ENCODE measurements at places on chromosomes 1 and 21.

DNA sequence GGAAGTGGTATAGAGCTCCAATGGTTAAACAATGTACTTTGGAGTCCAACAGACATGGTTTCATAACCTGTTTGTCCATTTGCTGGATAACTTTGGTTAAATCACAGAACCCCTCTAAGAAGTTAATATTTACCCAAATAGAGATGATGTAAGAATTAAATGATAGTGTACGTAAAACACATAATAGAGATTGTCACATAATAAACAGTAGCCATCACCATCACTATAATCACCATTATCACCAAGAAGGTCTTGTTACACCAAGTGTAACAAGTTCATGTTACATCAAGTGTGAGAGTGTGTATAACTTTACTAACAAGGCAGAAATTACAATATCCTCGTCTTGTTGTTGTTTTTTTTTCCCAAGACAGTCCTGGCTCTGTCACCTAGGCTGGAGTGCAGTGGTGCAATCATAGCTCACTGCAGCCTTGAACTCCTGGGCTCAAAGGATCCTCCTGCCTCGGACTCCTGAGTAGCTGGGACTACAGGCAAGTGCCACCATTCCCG lies 23.3 kb downstream of the NUCKS1 start:
- no peak for DNase-seq

GRCh38 chr1:201448990-201449389 lies 20.0 kb downstream of the PHLDA3 start:
- no peak for DNase-seq

- DNase-seq = no peak
Observed at GRCh38 chr1:160373696-160374095, 6.8 kb downstream of the NHLH1 start.

DNA sequence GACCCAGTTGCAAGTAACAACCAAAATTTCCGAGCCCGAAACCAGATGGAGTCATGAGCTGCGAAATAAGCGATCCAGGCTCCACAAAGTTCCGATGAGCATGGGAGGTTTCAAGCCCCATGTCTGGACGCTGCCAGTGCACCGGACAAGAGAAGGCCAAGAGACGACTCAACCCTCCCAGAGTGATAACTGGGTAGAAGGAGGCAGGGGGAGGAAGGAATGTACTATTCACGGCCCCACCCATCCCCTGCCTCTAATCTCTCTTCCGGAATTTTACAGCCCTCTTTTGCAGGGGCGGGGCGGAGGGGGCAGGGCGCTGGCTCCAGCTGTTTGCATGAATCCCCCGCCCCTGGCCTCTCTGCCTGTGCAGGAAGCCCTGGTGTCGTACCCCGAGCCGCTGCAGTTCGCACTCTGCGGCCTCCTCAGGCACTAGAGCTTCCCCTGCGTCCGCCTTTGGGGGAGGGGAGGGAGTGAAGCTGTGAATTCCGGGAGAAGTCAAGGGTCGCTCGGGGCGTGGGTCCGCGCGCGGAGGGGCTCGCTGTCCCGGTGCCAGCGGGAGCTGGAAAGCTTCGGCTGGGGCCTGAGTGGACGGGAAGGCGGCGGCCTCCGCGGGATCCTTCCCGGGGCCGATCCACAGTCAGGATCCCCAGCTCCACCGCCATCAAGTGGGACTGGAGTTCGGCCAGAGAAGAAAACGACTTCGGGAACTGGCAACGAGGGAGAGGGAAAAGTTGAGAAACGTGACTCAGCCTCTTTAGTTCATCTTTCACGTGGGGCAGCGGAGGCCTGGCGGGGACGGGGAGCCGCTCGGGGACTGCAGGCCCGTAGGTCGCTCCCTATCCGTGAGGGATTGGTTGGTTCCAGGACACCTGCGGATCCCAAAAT lies 6.3 kb upstream of the PTP4A2 start:
- DNase-seq = no peak

GRCh38 chr1:224559981-224560728 lies 56.0 kb upstream of the CNIH3 start:
- no peak for DNase-seq

DNA sequence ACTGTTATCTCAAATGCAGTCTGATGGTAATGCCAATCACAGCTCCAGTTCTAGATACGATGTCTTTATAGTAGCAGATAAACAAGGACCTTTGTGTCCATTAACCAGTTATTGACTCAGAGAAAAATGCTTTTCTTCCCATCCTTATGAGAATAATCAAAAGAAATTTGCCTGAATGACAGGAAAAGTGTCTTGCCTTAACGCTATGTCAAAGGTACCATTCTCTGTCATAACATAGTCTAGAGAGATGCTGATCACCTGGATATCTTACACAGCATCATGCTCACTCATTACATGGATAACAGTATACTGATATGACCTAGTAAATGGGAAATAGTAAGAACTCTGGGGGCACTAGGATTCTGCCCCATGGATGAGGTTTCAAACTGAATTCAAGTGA lies 151.7 kb upstream of the NEGR1 start:
- no peak for DNase-seq

DNA sequence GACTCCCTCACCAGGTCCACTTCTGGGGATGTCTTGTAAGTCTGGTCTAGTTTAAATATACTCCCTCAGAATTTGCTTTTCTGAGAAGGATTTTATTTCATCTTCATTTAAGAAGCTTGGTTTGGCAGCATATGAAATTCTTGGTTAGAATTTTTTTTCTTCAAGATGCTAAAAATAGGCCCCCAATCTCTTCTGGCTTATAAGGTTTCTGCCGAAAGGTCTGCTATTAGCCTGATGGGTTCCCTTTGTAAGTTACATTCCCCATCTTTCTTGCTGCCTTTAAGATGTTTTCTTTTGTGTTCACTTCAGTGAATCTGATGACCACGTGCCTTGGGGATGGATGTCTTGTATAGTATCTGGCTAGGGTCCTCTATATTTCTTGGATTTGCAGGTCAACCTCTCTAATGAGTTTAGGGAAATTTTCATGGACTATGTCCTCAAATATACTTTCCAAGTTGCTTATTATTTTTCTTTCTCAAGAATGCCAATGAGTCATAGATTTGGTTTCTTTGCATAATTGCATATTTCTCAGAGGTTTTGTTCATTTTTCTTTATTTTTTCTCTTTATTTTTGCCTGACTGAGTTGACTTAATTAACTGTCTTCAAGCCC lies 19.4 kb downstream of the TCP10L start:
- DNase-seq = no peak

GRCh38 chr1:44839576-44839975 lies 3.5 kb downstream of the PTCH2 start:
- no peak for DNase-seq

DNA sequence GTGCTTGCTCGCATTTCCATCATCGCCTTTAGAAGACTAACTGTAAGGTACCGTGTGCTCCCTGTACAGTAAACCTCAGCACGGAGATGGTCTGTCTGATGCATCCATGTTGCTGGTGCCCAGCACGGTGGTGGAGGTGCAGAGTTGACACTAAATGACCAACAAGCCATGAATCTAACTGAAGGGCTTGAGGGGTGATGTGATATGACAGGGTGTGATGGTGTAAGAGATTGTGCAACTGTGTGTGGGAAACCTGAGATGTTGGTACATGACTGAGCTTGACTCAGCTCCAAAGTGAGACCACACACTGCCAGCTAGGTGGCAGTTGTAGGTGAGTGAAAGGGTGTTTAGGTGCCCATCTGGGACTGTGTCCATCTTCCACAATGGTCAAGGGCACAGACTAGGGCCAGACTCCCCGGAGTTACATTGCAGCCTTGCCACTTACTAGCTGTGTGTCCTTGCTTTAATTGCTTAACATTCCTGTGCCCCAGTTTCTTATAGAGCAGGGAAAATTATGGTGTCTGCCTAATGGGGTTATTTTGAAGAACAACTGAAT lies 21.4 kb downstream of the SLC2A1 start:
- no peak for DNase-seq

GRCh38 chr1:166338105-166338504 lies 171.3 kb upstream of the FAM78B start:
- DNase-seq = no peak

DNA sequence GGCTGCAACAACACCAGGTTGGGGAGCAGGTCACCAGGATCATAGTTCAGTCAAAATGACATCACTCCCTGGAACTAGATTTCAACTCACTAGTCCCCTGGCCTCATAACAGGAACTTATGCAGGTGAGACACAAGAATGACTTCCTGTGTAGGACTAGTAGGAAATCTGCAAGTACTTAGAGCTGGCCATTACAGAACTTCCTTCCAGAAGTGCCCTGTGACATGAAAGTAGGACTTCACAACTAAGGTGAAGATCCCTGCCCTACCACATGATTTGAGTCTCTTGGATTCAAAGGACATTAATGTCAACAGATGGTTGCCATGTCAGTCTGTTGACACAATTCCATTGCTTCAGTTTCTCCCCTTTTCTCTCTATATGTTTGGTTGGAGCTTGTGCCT lies 223.1 kb downstream of the RPS6KC1 start:
- DNase-seq = no peak

- DNase-seq = no peak
Observed at GRCh38 chr1:77686796-77687518, 4.5 kb upstream of the ZZZ3 start.

GRCh38 chr1:212007886-212008285 lies 27.5 kb downstream of the INTS7 start:
- no peak for DNase-seq

DNA sequence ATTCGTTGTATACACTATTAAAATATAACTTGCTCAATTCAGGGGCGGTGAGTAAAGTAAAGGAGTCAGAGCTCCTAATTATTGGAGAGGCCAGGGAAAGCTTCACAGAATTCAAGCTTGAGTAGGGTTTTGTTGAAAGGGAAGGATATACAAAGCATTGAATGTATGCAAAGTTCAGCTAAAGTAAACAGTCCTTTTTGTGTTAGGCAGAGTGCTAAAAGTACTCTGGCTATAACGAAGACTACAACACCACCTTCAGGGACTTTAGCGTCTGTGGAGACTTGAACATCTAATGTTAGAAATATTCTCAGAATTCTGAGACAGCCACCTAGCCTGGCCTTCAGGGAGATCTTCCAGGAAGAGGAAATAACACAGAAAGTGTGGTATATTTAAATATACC lies 1.1 kb downstream of the FALEC start:
- no peak for DNase-seq

GRCh38 chr1:241822846-241823245 lies 25.2 kb upstream of the EXO1 start:
- no peak for DNase-seq

GRCh38 chr1:9085306-9085940 lies 16.0 kb upstream of the SLC2A5 start:
- no peak for DNase-seq

Data from cerebellar nuclear complex (tissue), 1 donor.